HS-27A (cell line): ENCODE measurements at places on chromosomes 12 and 14.

GRCh38 chr14:91264151-91265150, 19.9 kb upstream of the GPR68 start:
- no peak for DNase-seq

GRCh38 chr14:104076743-104077142, 8.8 kb upstream of the ASPG start:
- DNase-seq = no peak

GRCh38 chr12:65171073-65171472, 1.7 kb downstream of the LEMD3 start:
- no peak for DNase-seq

DNA sequence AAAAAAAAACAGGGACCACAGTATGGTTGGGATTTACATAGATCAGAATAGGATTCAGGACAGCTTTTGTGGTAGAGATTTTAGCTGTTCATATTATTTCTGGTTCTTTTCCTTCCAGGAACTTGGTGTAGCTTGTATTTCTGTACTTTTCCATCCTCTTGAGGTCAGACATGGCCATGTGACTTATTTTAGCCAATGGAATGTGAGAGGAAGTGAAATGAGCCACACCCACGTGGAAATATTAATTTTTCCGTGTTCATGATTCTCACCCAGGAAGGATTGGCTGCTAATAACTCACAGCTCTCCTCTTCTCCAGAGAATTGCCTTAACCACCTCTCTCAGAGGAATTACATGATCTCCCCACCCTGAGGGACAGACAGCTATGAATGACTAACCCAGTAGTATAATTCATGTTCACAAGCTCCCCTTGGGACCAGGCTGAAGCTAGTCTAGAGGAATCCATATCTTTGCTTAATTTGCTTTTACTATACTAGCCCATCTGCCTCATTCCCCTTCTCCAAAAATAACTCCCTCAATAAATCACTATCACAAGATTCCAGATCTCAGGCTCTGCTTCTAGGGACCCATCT, 340.4 kb downstream of the NUAK1 start:
- no peak for DNase-seq

- DNase-seq = no peak
Observed at GRCh38 chr12:58540480-58541299, 379.6 kb downstream of the LRIG3 start.

- no peak for DNase-seq
Observed at GRCh38 chr14:38090506-38090905, 117.2 kb upstream of the SSTR1 start.

DNA sequence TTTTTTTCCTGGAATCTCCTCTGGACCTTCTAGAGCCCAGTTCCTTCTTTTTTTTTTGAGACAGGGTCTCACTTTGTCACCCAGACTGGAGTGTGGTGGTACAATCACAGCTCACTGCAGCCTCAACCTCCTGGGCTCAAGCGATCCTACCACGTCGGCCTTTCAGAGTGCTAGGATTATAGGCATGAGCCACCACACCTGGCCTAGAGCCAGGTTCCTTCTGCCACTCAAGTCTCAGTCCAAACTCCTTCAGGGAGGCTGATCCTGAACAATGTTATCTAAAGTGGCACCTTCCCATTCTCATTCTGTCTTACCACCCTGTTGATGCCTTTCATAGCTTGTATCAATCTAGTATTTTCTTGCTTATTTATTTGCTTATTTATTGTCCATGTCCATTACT, 22.3 kb upstream of the ELK3 start:
- DNase-seq = no peak

DNA sequence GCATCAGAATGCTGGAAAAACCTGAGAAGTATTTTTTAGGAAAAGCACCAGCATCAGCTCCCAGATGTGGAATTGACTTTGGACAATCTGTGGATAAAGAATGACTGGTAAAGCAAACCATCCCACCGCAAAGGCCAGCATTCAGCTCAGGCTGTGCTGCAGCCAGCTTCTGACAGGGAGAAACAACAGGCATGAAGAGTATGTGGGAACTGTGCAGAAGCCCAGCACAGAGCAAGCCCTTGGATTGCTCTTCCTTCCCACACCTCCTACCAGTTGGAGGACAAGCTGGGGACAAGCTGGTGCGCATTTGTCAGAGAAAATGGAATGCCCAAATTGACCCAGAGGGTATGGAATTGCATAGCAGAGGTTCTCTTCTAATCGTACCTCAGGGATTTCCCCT, 228.1 kb downstream of the ANO2 start:
- no peak for DNase-seq

DNA sequence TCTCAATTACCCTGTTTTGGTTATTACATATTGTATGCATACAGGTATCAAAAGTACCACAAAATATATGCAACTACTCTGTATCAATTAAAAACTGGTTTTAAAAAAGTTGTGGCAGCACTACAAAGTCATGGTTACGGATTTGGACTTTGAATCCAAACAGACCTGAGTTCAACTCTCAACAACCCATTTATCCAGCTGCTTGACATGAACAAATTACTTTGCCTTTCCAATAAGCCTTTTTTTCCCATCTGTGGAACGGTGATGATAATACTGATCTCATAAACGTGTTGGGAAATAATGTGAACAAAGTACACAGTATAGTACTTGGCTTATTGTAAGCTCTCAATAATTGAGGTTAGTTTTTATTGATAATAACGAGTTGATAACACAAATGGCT, 85.0 kb downstream of the MNAT1 start:
- no peak for DNase-seq

DNA sequence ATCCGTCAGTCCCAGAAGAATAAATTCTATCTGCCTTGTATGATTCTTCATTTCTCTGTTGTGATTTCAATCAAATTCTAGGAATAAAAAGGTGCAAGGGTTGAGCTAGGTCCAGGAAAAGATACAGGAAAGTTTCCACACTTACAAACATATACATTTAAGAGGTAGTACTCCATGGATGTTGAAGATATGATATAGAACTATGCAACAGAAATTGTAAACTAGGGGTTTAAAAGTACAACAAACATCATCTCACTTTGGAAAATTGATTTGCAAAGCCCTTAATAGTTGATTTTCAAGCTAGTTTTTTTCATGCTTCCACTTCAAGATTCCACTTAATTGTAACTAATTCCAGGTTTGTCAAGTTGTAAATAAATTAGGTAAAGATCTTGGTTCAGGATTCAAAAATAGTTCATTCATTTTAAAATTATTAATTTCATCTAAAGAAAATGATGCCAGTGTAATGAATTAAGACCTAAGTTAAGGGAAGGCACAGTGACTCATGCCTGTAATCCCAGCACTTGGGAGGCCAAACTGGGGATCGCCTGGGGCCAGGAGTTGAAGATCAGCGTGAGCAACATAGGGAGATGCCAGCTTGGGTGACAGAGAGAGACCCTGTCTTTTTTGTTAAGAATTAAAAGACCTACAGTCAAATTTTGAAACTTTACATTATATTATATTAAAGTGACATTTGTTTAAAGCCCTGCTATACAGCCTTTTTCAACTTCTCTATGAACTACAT, at the start of gene OR6C70:
TSS of gene OR6C70 (minus strand) at position 51 of the 742 bp plus-strand sequence. CDS start at position 51, 0 bp downstream.
- no peak for DNase-seq

GRCh38 chr14:43872222-43872621, 634.9 kb downstream of the FSCB start:
- DNase-seq = no peak

DNA sequence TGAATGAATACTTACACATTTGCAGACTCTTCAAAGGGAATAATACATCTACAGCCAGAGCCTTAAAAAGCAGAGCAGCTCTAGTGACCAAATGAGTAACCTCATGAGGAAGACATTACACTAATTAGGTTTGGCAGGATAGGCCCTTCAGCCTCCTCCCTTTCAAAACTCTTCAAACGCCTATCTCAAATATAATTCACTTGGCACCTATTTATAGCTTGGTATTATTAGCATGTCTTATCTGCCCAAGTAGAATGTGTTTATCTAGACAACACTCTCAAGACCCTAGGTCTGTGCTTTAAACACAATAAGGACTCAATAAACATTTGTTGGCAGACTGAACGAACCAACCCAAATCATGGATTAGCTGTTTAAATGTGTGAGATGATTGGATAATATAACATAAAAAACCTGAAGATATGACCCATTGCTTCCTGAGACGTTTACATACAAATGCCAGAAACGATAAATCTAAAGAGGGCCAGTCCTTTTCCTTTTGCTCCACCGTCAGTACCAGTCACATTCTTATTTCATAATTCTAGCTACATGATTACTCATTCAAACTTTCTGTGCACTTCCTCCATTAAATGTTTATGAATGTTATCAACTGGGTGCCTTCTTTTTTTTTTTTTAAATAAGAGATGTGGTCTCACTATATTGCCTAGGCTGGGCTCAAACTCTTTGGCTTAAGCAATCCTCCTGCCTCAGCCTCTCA, 123.3 kb downstream of the CEP83 start:
- no peak for DNase-seq

- no peak for DNase-seq
Observed at GRCh38 chr12:51036279-51036678, 10.1 kb upstream of the SLC11A2 start.
